Activated CD8-positive, alpha-beta memory T cell treated with anti-CD3 and anti-CD28 coated beads, Interleukin-2, amount 10 ng/mL, durations not matched to agents 7 days and 5 days (primary cell): ENCODE measurements at places on chromosomes 1 and 21. TPM values are rescaled to one million over a fixed set of nuclear protein-coding genes. Genes with fewer than 3 reads are reported as not detected.
A peak's percentile ranks its signal among the peaks of the same experiment; 100 is the strongest.

FAM72C gene
- total RNA-seq, result 15.3 TPM

TRAF5 gene
- 63.2 TPM for total RNA-seq

TMEM125 gene
- total RNA-seq, result not detected

NUDT4B gene
- 0.84 TPM for total RNA-seq

RSPO1 gene
- total RNA-seq, result not detected

PLD5 gene
- total RNA-seq, result not detected

DYNLT4 gene
- total RNA-seq, result 0.40 TPM

DNA sequence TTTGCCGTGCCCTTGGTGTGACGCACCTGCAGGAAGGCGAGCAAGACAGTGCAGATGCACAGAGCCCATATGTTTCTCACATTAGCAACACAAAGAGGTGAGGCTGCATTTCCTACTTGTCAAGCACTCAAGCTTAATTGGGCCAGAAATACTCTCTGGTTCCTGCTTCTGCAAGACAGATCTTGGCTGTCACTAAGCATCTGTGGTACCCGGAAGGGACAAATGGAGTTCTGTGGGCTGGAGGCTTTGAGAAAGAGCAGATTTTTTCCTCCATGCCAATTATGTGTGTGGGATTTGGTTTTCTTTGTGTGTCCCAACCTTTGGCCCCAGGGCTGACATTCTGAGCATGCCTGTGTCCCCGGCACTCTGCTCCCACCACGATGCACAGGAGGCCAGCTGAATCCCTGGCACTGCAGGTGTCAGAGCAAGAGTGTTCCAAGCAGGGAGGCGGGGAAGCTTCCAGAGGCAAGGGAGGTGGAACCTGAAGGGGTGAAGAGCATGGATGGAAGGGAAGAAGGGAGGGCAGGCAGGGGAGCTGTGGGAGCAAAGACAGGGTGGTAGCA lies 52.0 kb upstream of the STUM start:
- peaks cover 25% of the 10 kb centered on the region for H3K27me3 ChIP-seq
- H3K27ac ChIP-seq, result no peak overlapping the region
- no peaks in the 10 kb centered on the region for H3K36me3 ChIP-seq
- H3K4me1 ChIP-seq, result no peaks in the 10 kb centered on the region
- no peak for DNase-seq

DNA sequence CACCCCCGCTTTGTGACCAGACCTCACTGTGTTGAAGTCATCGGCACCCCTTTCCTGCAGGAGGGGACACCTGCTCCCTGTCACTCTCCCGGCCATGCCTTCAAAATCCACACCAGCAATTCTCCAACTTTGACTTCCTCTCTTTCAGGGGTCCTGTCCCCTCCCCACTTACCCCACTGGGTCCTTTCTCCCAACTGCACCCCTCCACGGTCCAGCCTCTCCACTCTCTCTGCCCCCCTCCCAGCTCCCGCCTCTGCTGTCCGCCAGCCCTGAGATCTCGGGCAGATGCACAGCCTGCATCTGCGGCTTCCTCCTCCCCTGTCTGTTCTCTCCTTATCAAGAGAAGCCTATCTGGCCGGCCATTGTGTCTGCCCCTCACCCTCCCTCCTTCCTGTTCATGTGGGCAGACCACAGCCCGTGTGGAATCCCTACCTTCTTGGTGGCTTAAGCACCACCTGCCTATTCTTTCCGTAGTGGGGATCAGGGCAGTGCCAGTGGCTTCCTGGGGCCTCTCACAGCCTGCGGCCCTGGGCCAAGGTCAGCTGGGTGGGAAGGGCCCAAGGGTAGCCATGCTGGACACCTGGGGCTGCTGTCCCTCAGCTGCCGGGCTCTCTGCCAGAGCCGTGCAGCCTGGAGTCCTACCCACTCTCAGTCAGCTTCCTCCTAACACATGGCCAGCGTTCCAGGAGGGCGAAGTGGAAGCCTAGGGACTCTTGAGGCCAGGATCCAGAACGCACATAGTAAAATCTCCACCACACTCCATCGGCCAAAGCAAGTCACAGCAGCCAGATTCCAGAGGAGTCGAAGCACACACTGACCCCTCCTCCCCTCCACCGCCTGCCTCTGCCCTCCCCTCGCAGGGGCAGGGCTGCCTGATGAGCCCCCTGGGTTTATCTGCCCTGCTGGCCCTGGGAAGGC lies 5.1 kb upstream of the HES4 start:
- peaks cover 27% of the 10 kb centered on the region for H3K4me1 ChIP-seq
- peaks cover 49% of the 10 kb centered on the region for H3K27me3 ChIP-seq
- peaks cover 5% of the 10 kb centered on the region for H3K36me3 ChIP-seq
- peak overlapping the region; percentile 30 for H3K27ac ChIP-seq

GRCh38 chr1:58451560-58452191 lies 94.8 kb downstream of the OMA1 start:
- no peaks in the 10 kb centered on the region for H3K27me3 ChIP-seq
- H3K36me3 ChIP-seq, result no peaks in the 10 kb centered on the region
- H3K27ac ChIP-seq, result no peak overlapping the region
- no peaks in the 10 kb centered on the region for H3K4me1 ChIP-seq
- no peak overlapping the region for H3K4me3 ChIP-seq

DNA sequence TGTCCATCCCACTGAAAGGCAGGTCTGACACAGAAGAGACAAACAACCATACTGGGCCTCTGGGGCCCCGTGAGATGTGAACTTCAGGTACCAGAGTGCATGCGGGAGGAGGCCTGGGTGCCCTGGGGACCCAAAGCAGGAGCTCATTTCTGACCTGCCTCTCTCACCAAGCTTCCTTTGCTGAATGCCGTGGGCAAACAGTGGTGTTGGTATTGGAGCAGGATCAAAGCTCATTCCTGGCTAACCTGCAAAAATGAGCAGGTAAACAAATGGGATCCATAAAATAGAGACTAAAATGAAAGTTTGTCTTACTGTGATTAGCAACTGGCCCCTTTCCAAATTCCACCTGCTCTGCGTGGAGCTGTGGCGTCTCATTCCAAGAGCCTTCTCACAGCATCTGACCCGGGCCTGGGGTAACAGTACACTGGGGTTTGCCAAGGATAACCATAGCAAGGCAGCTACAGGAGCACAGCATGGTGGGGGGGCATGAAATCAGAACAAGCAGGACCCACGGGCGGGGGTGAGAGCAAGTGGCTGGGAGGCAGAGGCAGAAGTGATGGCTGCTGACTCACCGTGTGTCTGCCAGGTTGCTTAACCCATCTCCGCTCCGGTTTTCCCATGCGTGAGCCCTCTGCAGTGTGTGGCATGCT lies 103.6 kb downstream of the KIF26B start:
- no peak for DNase-seq
- no peak overlapping the region for H3K27ac ChIP-seq
- no peaks in the 10 kb centered on the region for H3K4me1 ChIP-seq
- H3K27me3 ChIP-seq, result peaks cover 2% of the 10 kb centered on the region

DNA sequence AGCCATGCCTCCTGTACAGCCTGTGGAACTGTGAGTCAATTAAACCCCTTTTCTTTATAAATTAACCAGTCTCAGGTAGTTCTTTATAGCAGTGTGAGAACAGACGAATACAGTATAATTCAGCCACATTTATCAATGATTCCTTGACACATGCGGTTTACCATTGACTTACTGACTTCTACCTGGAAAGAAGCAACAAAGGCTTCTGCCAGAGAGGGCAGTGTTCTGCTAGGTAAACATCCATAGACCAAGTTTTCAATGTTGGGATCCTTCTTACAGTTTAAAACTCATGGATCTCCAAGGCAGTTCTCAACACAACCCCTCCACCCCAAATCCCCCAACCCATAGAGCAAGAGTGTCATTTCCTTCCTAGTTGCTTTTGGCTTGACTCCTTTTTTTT lies 150.6 kb downstream of the ZNF648 start:
- no peak for DNase-seq
- H3K4me3 ChIP-seq, result no peak overlapping the region
- H3K4me1 ChIP-seq, result no peaks in the 10 kb centered on the region
- H3K27ac ChIP-seq, result no peak overlapping the region

GRCh38 chr21:45994759-45995685 lies 13.5 kb downstream of the COL6A1 start:
- H3K27ac ChIP-seq, result no peak overlapping the region
- no peaks in the 10 kb centered on the region for H3K36me3 ChIP-seq
- H3K27me3 ChIP-seq, result no peaks in the 10 kb centered on the region
- no peak for DNase-seq

GRCh38 chr1:32972814-32973428 lies 8.3 kb upstream of the RNF19B start:
- H3K4me3 ChIP-seq, result peak overlapping the region; percentile 55
- no peak for DNase-seq
- peaks cover 27% of the 10 kb centered on the region for H3K4me1 ChIP-seq
- H3K27me3 ChIP-seq, result peaks cover 22% of the 10 kb centered on the region
- no peak overlapping the region for H3K27ac ChIP-seq
- peaks cover 5% of the 10 kb centered on the region for H3K36me3 ChIP-seq

- no peaks in the 10 kb centered on the region for H3K36me3 ChIP-seq
- no peak overlapping the region for H3K4me3 ChIP-seq
Observed at GRCh38 chr1:88490676-88491075, 193.4 kb upstream of the PKN2 start.

- no peaks in the 10 kb centered on the region for H3K27me3 ChIP-seq
- peaks cover 30% of the 10 kb centered on the region for H3K4me1 ChIP-seq
- peak overlapping the region; percentile 91 for H3K27ac ChIP-seq
- DNase-seq, result no peak
Observed at GRCh38 chr1:26890467-26890796, 349 bp upstream of the GPN2 start.

GRCh38 chr1:94271373-94271772 lies 34.0 kb upstream of the ARHGAP29 start:
- DNase-seq, result no peak
- H3K27me3 ChIP-seq, result peaks cover 17% of the 10 kb centered on the region
- H3K4me3 ChIP-seq, result no peak overlapping the region
- H3K4me1 ChIP-seq, result no peaks in the 10 kb centered on the region

- peaks cover 6% of the 10 kb centered on the region for H3K4me1 ChIP-seq
- peaks cover 21% of the 10 kb centered on the region for H3K36me3 ChIP-seq
- H3K4me3 ChIP-seq, result no peak overlapping the region
- H3K27me3 ChIP-seq, result no peaks in the 10 kb centered on the region
Observed at GRCh38 chr1:43448955-43449707, 4.6 kb downstream of the HYI start.

- H3K27ac ChIP-seq, result no peak overlapping the region
- peaks cover 37% of the 10 kb centered on the region for H3K36me3 ChIP-seq
- H3K27me3 ChIP-seq, result no peaks in the 10 kb centered on the region
- no peak overlapping the region for H3K4me3 ChIP-seq
- no peak for DNase-seq
Observed at GRCh38 chr1:6054596-6054995, 8.9 kb downstream of the KCNAB2 start.

DNA sequence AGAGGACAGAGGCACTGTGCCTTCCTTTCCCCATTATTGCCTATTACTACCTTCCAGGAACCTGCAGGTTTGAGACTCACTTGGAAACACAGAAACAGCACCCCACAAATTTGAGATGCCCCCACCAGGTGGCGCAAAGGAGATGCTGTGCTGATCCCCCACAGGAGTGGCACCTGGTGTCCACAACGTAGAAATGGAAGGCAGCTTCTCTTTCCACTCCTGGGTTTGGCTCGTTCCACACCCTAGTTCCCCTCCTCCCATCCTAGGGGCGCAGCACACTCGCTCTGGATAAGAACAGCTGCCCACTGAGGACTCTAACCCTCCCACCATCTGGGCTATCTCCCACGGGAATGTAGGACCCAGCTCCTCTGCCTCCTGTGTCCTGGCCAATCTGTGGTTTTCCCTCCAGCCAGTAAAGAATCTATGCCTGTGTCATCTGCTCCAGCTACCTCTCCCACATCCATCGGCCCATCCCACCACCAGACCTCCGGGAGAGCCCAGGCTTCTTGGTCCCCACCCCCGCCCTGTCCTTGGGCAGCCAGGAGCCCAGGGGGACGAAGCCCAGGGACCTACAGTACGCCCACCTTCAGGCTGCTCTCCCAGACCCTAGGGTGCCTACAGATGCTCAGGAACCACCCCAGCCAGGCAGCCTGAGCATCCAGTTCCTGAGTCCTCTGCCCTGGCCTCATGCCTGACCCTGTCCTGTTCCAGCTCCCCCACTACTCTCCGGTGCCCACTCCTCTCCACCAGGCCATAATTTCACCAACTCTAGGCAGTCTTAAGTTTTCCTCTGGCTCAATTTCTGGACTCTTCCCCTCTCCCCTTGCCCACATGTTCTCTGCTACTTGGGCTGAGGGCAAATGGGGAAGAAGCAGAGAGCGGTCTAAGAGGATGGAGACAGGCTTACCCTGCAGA lies 549 bp downstream of the THBS3 start:
- H3K4me1 ChIP-seq, result peaks cover 34% of the 10 kb centered on the region
- no peaks in the 10 kb centered on the region for H3K36me3 ChIP-seq
- no peaks in the 10 kb centered on the region for H3K27me3 ChIP-seq
- peak overlapping the region; percentile 80 for H3K27ac ChIP-seq

DNA sequence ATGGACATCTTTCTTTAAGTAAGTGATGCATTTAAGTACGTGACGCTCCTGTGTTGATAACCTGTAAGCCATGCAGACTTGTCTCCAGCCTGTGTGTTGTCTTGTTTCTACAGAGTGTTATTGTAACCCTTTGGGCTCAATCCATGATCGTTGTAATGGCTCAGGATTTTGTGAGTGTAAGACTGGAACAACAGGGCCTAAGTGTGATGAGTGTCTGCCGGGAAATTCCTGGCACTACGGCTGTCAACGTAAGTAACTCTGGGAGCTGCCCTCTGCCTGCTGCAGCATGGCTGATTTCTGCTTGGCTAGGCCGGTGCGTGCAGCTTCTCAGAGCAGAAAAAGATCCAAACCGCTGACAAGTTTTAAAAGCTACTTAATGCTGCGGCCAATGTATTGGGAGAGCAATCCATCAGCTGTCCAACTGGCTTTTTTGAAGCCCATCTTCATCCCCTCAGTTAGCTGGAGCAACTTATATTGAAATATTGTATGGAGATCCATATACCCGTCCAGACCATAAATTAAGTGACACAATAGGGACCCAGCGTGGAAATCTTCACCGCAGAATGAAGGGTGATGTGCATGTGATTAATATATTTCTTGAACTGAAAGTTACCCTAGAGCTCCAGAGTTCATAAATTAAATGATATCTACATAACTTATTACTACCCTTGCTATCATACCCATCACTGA lies 295.9 kb downstream of the NTNG1 start:
- H3K4me3 ChIP-seq, result no peak overlapping the region
- DNase-seq, result no peak
- H3K27ac ChIP-seq, result no peak overlapping the region
- no peaks in the 10 kb centered on the region for H3K36me3 ChIP-seq

- no peaks in the 10 kb centered on the region for H3K27me3 ChIP-seq
- H3K36me3 ChIP-seq, result no peaks in the 10 kb centered on the region
- H3K27ac ChIP-seq, result no peak overlapping the region
- no peak for DNase-seq
- H3K4me3 ChIP-seq, result no peak overlapping the region
Observed at GRCh38 chr1:180167721-180168467, 13.2 kb downstream of the QSOX1 start.

DNA sequence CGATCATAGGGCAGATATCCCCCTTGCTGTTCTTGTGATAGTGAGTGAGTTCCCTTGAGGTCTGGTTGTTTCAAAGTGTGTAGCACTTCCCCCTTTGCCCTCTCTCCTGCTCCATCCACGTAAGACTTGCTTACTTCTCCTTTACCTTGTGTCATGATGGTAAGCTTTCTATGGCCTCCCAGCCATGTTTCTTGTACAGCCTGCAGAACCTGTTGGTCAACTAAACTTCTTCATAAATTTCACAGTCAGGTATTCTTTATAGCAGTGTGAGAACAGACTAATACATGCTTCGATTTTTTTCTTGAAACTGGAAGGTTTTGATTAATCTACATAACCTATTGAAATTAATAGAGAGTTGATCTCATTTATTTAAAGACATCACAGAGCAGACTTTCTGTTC lies 302.5 kb upstream of the PBX1 start:
- no peaks in the 10 kb centered on the region for H3K4me1 ChIP-seq
- no peaks in the 10 kb centered on the region for H3K36me3 ChIP-seq
- no peak overlapping the region for H3K27ac ChIP-seq
- H3K27me3 ChIP-seq, result no peaks in the 10 kb centered on the region
- no peak overlapping the region for H3K4me3 ChIP-seq
- no peak for DNase-seq
